ENCODE measurements at places on chromosomes 5 and 9.

GRCh38 chr5:149367249-149367971 is 9.6 kb downstream of the PCYOX1L start:
- no peak for DNase-seq

DNA sequence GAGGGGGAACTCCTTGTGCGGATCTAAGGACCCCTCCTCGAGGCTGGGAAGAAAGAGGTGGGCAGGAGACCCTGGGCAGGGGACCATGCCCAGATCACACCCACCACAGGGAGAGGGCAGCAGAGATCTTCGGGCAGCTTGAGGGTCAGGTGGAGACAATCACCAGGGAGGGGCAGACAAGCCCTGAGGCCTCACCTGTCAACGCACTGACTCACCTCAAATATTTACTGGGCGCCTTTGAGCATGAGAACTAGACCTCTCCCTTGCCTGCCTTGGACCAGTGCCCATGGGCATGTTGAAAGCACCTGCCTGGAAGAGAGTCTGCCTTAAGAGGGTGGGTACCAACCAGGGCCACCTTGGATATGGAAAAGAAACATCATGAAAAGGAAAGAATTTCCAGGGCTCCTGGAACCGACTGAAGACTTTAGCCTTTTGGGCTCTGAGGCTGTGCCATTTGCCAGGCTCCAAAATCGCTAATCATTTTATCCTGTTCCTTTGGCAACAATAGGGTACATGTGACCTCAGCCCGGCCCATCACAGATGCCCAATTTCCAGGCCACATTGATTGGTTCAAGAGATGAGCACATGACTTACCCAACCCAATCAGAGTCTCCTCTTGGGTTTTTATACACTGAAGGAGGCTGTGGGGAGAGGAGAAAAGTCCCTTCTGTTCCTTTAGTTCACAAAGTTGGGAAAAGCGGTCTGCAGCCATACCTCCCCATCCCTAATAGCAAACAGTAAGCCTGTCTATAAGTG is 10.4 kb upstream of the SPINK4 start:
- no peak for DNase-seq

DNA sequence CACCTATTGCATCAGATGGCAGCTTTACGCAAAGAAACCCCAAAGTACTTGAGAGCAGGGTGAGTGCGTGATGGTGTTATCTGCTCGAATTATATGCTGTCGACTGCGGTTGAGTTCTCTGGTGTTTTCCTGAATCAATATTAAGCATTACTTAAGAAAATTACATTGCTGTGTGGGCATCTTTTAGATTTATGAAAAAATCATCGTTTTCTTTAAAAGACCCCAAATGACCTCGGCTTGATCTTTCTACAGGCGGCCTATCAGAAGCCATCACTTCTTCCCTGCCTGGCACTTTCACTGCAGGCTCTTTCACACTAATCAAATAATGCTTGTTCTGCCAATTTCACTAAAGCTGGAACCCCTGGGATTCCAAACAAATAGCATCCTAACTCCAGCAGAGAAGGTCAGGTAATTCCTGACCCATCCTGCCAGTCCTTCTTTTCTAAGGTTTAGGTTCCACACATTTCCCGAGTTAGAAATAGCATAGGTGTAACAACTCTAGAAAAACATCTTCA is 1.7 kb downstream of the UBE2QL1 start:
- no peak for DNase-seq

- peak; percentile 69 for DNase-seq
These were observed 21.6 kb downstream of the UBAC1 start for GRCh38 chr9:135939351-135940265.

- DNase-seq: no peak
These were observed 41.9 kb downstream of the VAV2 start for GRCh38 chr9:133950192-133950591.
